CD4-positive, alpha-beta memory T cell (primary cell): ENCODE measurements at places on chromosomes 1 and 21.

- H3K4me1 ChIP-seq: no peaks in the 10 kb centered on the region
- DNase-seq: no peak
- H3K36me3 ChIP-seq: no peaks in the 10 kb centered on the region
- no peak overlapping the region for H3K27ac ChIP-seq
- no peaks in the 10 kb centered on the region for H3K27me3 ChIP-seq
- no peak overlapping the region for H3K4me3 ChIP-seq
These were observed 779.7 kb downstream of the USP25 start for GRCh38 chr21:16509476-16509875.

DNA sequence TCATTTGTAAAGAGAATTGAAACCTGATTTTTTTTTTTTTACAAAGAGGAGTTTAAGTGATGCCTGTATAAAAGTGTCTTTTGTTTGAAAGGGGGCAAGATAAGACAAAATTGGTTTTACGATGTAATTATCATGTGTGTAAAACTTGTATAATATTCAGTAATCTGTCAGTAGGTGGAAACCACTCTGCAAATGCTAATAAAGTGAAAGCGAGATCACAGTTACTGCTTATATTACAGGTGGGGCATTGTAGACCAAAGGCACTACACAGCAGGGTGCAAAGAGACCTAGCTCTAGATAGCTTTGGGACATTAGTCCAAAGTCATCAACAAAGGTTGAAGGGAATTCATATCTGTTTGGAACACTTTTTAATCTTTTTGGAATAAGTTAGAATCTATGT, 174.2 kb downstream of the LHX8 start:
- no peaks in the 10 kb centered on the region for H3K36me3 ChIP-seq
- no peak overlapping the region for H3K4me3 ChIP-seq
- no peaks in the 10 kb centered on the region for H3K27me3 ChIP-seq
- H3K4me1 ChIP-seq: no peaks in the 10 kb centered on the region

GRCh38 chr1:44036409-44037139, 5.3 kb upstream of the SLC6A9 start:
- peaks cover 9% of the 10 kb centered on the region for H3K4me1 ChIP-seq
- no peaks in the 10 kb centered on the region for H3K36me3 ChIP-seq
- H3K27ac ChIP-seq: no peak overlapping the region
- H3K27me3 ChIP-seq: no peaks in the 10 kb centered on the region

GRCh38 chr1:72431810-72432209, 149.5 kb upstream of the NEGR1 start:
- no peaks in the 10 kb centered on the region for H3K36me3 ChIP-seq
- no peak overlapping the region for H3K4me3 ChIP-seq
- DNase-seq: no peak
- no peak overlapping the region for H3K27ac ChIP-seq
- H3K4me1 ChIP-seq: no peaks in the 10 kb centered on the region

DNA sequence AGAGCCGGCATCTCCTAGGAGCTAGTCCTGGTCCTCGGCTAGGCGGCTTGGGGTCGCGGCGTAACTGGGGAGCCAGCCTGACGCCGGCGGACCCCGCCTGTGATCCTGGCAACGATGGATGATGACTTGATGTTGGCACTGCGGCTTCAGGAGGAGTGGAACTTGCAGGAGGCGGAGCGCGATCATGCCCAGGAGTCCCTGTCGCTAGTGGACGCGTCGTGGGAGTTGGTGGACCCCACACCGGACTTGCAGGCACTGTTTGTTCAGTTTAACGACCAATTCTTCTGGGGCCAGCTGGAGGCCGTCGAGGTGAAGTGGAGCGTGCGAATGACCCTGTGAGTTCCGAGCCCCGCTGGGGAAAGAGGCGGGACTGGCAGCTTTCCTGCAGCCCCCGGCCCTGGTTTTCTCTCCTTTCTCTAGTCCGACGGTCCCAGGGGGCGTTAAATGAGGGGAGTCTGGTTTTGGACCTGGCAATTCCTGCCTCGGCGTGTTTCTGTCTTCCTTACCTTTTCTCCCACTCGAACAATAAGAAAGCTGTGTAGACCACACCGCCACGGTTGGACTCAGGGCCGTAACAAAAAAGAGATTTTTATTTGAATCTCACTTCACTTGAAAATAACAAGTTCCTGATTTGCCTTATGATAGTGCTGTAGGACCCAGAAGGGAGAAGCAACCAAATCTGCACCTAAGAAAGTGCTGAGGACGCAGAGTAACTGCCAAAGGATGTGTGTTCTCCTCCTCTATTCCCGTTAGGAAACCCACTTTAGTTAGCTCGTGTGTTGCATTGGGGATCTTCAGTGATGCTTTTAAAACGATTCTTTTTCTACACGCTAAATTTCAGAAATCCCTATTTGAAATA, at the start of gene SPRTN:
TSS of gene SPRTN (plus strand) at position 24 of the 859 bp plus-strand sequence. CDS start at position 115, 91 bp downstream.
- H3K4me1 ChIP-seq: peaks cover 52% of the 10 kb centered on the region
- H3K27me3 ChIP-seq: no peaks in the 10 kb centered on the region
- H3K36me3 ChIP-seq: no peaks in the 10 kb centered on the region
- peak within 1 kb of the TSS; percentile 98 for H3K27ac ChIP-seq
- DNase-seq: no peak

- no peaks in the 10 kb centered on the region for H3K36me3 ChIP-seq
- H3K27me3 ChIP-seq: no peaks in the 10 kb centered on the region
- H3K27ac ChIP-seq: peak overlapping the region; percentile 34
- DNase-seq: peak; percentile 43
- peaks cover 68% of the 10 kb centered on the region for H3K4me1 ChIP-seq
These were observed 63.9 kb upstream of the EFHD2 start for GRCh38 chr1:15345705-15346345.

GRCh38 chr1:94029130-94029993, 91.6 kb downstream of the ABCA4 start:
- no peak overlapping the region for H3K27ac ChIP-seq
- no peak overlapping the region for H3K4me3 ChIP-seq
- no peak for DNase-seq

GRCh38 chr21:16455526-16455925, 725.7 kb downstream of the USP25 start:
- no peak overlapping the region for H3K27ac ChIP-seq
- H3K4me3 ChIP-seq: no peak overlapping the region
- H3K27me3 ChIP-seq: no peaks in the 10 kb centered on the region

- no peaks in the 10 kb centered on the region for H3K27me3 ChIP-seq
- no peak overlapping the region for H3K27ac ChIP-seq
- no peaks in the 10 kb centered on the region for H3K36me3 ChIP-seq
- no peak overlapping the region for H3K4me3 ChIP-seq
These were observed 274.8 kb downstream of the PTPRC start for GRCh38 chr1:198913667-198914066.

DNA sequence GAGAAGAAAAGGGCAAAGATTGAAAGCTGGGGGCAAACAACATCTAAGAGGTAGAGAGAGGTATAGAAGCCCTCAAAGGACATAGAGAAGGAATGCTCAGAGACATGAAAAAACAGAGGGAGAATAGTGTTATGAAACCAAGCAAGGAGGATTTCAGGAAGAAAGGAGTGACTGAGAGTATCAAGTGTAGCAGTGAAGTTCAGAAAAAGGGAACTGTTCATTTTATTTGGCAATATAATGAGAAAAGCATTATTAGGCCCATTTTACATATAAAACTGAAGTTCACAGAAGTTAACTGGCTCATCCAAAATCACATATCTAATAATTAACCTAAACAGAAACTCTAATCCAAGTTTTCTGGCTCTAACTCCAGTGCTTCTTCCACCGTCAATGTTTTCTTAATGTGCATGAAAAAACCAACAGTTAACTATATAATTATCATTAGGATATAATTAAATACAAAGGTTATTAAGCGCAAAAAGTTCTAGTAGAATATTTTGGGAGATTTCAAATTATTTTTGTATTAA, 17.7 kb downstream of the NEXN start:
- H3K27me3 ChIP-seq: no peaks in the 10 kb centered on the region
- H3K36me3 ChIP-seq: no peaks in the 10 kb centered on the region
- DNase-seq: no peak
- no peak overlapping the region for H3K4me3 ChIP-seq
- H3K27ac ChIP-seq: no peak overlapping the region

DNA sequence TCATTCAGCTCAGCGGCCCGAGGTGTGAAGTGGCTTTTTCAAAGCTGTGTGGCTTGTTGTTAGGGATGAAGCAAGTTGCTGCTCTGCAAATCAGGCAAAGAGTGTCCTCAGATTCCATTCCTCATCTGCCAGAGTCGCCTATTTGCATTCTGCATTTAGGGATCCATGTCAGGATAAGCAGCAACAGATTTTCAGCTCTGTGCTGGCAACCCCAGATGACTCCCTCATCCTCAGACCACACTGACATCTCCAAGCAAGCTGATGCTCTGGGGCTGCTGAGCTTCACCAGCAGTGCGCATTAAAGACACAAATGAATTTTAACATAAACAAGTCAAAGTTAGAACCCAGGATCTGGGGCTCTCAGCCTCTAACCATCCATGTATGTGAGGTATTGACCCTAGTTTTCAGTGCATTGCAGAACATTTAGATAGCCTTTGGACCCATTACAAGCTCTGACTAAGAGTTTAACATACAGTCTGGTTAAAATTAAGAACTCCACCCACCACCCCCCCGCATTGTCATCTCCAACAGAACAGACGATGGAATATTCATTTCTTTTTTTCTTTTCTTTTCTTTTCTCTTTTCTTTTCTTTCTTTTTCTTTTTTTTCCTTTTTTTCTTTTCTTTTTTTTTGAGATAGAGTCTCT, 10.9 kb downstream of the CFAP107 start:
- H3K4me3 ChIP-seq: no peak overlapping the region
- no peaks in the 10 kb centered on the region for H3K36me3 ChIP-seq
- no peak overlapping the region for H3K27ac ChIP-seq
- no peak for DNase-seq
- H3K27me3 ChIP-seq: peaks cover 1% of the 10 kb centered on the region

DNA sequence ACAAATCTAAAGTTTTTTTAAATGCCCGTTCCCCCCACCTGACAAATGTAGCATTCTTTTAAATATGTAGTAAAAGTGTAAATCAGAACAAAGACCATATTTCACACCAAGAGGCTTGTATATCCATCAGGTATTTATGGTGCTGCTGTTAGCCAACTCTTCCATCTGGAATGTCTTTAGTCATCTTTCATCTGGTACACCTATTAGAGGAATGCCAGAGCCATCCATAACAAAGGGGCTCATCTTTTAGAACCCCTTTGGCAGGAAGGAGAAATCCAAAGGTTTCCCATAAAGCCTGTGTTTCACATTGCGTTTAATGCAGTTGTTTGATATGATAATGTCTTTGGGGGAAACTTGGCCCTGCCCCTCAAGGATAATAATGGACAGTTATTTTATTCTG, 79.3 kb upstream of the C1orf87 start:
- no peaks in the 10 kb centered on the region for H3K4me1 ChIP-seq
- H3K27ac ChIP-seq: no peak overlapping the region
- DNase-seq: no peak
- H3K4me3 ChIP-seq: no peak overlapping the region

DNA sequence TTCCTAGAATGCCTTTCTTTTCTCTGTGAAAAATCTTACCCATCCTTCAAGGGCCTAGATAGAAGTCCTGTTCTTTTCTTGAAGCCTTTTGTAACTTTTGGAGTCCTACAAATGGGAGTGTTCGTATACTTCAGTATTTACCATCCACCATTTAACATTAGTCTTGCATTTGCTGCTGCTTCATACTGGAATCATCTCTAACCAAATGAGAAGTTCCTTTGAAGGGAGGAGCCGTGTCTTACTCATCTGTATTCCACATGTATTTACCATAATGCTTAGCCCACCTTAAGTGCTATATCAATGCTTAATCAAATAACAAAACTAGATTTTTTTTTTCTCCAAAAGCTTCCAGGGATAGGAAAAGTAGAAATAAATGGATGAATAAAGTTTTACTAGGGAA, 7.1 kb downstream of the PRDX6 start:
- peaks cover 57% of the 10 kb centered on the region for H3K36me3 ChIP-seq
- no peak overlapping the region for H3K4me3 ChIP-seq
- no peaks in the 10 kb centered on the region for H3K27me3 ChIP-seq
- H3K4me1 ChIP-seq: peaks cover 11% of the 10 kb centered on the region
- no peak for DNase-seq

GRCh38 chr21:44920694-44921604, at the start of gene ITGB2:
Gene ITGB2, minus strand, starts transcription at chr21:44920899. Its CDS starts 10,117 bp downstream, at chr21:44910782.
- peak; percentile 48 for DNase-seq
- peaks cover 10% of the 10 kb centered on the region for H3K36me3 ChIP-seq
- H3K4me1 ChIP-seq: peaks cover 76% of the 10 kb centered on the region
- peak within 1 kb of the TSS; percentile 75 for H3K27ac ChIP-seq
- peak within 1 kb of the TSS; percentile 98 for H3K4me3 ChIP-seq

- no peak overlapping the region for H3K4me3 ChIP-seq
- H3K36me3 ChIP-seq: no peaks in the 10 kb centered on the region
These were observed 86.6 kb downstream of the DMRTB1 start for GRCh38 chr1:53545663-53546408.

GRCh38 chr1:38497921-38498656, 361.5 kb downstream of the RRAGC start:
- no peak overlapping the region for H3K27ac ChIP-seq
- H3K4me1 ChIP-seq: no peaks in the 10 kb centered on the region
- H3K36me3 ChIP-seq: no peaks in the 10 kb centered on the region
- no peak for DNase-seq
- H3K4me3 ChIP-seq: no peak overlapping the region

DNA sequence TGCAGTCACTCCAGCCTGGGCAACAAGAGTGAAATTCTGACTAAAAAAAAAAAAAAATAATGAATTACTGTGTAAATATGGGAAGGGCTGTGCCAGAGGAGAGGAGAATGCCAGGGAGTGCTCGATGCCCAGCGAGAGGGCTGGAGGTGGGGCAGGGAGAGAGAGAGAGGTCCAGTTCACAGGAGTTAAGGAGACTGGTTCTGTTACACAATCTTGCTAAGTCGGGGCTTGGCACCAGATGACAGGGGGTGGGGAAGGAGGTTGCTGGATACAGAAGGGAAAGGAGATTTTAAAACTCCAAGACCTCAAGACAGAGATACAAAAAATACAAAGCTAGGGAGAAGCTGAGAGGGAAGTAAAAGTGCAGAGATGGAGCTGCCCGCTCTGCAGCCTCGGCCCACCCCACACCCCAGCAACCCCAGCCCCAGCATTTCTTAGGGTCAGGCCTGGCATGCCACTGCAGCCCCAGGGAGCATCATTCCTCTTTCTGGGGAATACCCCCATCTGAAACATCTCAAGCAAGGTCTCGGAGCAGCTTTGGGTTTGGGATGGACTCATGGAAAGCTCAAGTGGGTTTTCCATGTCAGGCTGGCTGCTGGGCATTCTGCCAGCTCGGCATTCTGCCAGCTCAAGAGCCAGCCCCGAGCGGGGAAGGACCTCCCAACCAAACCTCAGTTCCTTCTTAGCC, 991 bp downstream of the SELENBP1 start:
- no peak overlapping the region for H3K27ac ChIP-seq
- DNase-seq: no peak
- no peaks in the 10 kb centered on the region for H3K36me3 ChIP-seq
- no peaks in the 10 kb centered on the region for H3K27me3 ChIP-seq

GRCh38 chr1:175404177-175404576, 211.6 kb upstream of the KIAA0040 start:
- no peaks in the 10 kb centered on the region for H3K4me1 ChIP-seq
- no peaks in the 10 kb centered on the region for H3K36me3 ChIP-seq
- no peak overlapping the region for H3K27ac ChIP-seq
